Activated CD8-positive, alpha-beta T cell treated with anti-CD3 and anti-CD28 coated beads for 36 hours (primary cell): ENCODE measurements at places on chromosomes 7 and 10. TPM values are rescaled to one million over a fixed set of nuclear protein-coding genes. Genes with fewer than 3 reads are reported as not detected.

Gene TMEM236
- 0.16 TPM for total RNA-seq

- peaks cover 2% of the 10 kb centered on the region for H3K4me1 ChIP-seq
- no peaks in the 10 kb centered on the region for H3K36me3 ChIP-seq
- no peak for DNase-seq
- H3K27ac ChIP-seq = no peak overlapping the region
- no peaks in the 10 kb centered on the region for H3K27me3 ChIP-seq
- H3K4me3 ChIP-seq = no peak overlapping the region
Observed at GRCh38 chr7:159205833-159206232, 61.2 kb upstream of the VIPR2 start.

GRCh38 chr7:132307465-132307864, 268.8 kb downstream of the PLXNA4 start:
- peaks cover 8% of the 10 kb centered on the region for H3K27me3 ChIP-seq
- no peaks in the 10 kb centered on the region for H3K36me3 ChIP-seq
- peak; percentile 8 for DNase-seq
- no peak overlapping the region for H3K4me3 ChIP-seq
- H3K27ac ChIP-seq = no peak overlapping the region

DNA sequence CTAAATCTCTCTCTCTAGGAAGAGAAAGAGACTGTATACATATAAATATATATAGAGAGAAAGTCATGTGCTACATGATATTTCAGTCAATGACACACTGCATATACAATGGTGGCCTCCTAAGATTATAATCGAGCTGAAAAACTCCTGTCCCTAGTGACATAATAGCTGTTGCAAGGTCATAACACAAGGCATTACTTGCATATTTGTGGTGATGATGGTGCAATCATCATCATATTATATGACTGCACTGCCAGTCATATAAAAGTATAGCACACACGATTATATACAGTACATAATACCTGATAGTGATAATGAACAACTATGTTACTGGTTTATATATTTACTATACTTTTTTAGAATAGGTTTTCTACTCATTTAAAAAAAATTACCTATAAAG, 316.7 kb downstream of the FGFR2 start:
- no peak overlapping the region for H3K4me3 ChIP-seq
- H3K27ac ChIP-seq = no peak overlapping the region
- no peak for DNase-seq
- no peaks in the 10 kb centered on the region for H3K36me3 ChIP-seq
